ENCODE measurements at places on chromosomes 12 and 14. TPM values are rescaled to one million over a fixed set of nuclear protein-coding genes. Genes with fewer than 3 reads are reported as not detected.

Gene SPIC
- total RNA-seq, result not detected

Gene FICD
- 7.2 TPM for total RNA-seq

GRCh38 chr14:72129291-72129690 lies 197.1 kb downstream of the RGS6 start:
- no peak for DNase-seq

GRCh38 chr14:50865391-50866076 lies 6.3 kb upstream of the ABHD12B start:
- no peak for DNase-seq

DNA sequence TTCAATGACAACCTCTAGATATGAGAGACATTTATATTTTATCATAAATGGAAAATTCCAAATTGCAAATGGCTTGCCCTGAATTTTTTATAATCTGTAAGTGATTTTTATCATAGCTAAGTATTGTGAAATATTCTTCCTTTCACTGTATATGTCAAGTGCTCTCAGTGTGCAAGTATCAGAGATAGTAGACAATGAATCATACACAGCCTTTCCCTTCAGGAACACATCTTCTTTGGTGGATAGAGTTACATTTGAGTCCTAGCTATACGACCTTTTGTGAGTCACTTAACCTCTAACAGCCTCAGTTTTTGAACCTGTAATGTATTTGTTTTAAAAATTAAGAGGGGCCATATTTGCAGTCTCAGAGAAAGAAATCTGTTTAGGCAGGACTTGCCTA lies 350.7 kb upstream of the SEL1L start:
- DNase-seq, result no peak

- DNase-seq, result no peak
These were observed 717.5 kb downstream of the RERGL start for GRCh38 chr12:17372508-17372907.

- no peak for DNase-seq
These were observed 99.0 kb upstream of the SSTR1 start for GRCh38 chr14:38108681-38109080.

GRCh38 chr12:120646044-120646443 lies 5.6 kb downstream of the CABP1 start:
- no peak for DNase-seq

DNA sequence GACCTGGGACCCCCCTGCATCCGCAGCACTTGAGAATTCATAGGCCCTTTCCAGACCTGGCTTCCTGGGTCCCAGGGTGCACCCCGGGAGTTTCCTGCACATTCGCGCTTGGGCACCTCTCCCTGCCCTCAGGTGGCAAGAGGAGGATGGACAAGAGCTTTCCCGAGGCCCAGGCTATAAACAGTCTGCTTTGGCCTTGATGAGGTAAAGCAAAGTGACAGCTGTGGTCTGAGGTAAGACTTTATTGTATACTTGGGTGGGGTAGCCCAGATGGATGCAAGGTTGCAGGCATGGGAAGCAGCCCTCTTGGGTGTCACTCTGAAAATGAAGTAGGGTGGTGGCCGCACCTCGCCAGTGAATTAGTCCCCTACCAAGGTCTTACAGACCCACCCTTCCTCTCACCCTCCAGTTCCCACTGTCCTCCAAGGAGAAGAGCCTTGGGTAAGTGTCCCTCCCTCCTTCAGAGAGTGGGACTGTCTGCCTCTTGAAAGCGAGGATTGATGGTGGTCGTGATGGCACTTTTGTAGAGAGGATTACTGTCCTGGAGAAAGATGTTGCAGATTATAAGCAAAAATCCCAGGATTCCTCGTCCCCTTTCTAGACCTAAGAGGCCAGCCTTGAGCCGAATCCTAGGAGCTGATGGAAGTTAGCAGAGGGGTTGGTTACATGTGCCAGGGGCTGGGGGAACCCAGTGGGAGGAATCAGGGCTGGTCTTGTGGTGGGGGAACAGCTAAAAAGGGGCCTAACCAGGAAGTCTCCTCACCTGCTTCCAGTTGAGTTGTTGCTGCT lies 10.6 kb upstream of the CSAD start:
- DNase-seq, result no peak

DNA sequence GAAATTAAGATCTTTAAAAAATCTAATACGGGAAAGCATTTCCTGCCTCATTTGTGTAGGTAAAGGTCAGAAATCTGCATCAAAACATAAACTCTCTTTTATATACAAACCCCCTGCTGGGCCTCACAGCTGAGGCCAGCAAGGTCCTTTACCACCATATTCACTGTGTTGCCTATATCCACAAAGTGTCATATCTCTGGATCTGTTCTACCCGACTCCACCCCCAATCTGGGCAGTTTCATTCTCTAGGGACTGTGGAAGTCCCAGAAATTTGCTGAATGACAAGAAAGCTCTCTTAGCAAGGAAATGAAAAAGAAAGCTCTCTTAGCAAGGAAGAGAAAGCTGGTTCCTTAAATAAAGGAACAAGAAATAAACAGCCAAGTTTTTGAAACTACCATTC lies 301.7 kb downstream of the KCNH5 start:
- DNase-seq, result no peak

Gene MYF5
- not detected for total RNA-seq

Gene KRT81
- total RNA-seq, result 40.6 TPM

- DNase-seq, result no peak
These were observed 281.1 kb downstream of the ERC1 start for GRCh38 chr12:1272142-1272541.

Gene POMT2
- 19.8 TPM for total RNA-seq

DNA sequence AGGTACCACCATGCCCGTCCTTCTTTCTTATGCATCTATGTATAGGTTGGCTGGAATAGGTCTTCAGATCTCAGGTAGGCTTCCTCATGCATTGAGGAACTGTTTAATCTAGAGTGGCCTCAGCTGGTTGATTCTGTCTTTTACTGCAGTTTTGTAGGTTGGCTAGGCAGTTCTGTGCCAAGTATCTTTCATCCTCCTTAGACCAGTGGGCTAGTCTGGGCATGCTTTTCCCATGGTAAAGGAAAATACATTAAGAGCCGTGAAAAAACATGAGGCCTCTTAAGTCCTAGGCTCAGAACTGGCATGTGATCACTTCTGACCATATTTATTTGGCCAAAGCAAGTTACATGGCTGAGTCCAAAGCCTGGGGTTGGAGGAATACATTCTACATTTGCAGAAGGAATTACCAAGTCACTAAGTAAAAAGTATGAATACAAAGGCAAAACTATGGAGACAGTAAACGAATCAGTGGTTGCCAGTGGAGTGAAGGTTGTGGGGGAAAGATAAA lies 137.3 kb downstream of the WIF1 start:
- no peak for DNase-seq

GRCh38 chr12:28869197-28869596 lies 279.9 kb upstream of the FAR2 start:
- peak; percentile 44 for DNase-seq

- no peak for DNase-seq
These were observed at the start of gene FITM1 for GRCh38 chr14:24130380-24130716. Gene FITM1 (plus strand): TSS chr14:24130659. CDS start chr14:24131564, 905 bp downstream.

- DNase-seq, result no peak
These were observed 74.7 kb downstream of the TRIM9 start for GRCh38 chr14:51020024-51020710.

GRCh38 chr12:80939231-80939950 lies 1.7 kb upstream of the LIN7A start:
- DNase-seq, result peak; percentile 45

Gene AKAP3
- total RNA-seq, result 0.72 TPM

DNA sequence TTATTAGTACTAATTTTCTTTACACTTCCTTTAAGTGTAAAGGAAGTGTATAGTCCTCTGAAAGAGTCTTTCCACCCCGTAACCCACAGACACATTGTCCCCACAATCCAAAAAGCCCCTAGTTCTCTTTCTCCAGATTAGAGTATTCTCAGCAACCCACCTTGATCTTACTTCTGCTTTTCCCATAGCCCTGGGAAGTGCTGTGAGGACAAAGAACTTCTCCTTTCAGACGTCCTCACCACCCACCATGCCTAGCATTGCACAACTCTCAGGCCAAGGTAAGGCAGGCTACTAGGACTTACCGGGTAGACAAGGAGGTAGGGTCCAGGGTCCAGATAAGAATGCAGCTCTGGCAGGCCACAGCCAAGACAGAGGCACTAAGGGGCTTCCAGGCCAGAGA lies 7.4 kb downstream of the AAAS start:
- DNase-seq, result no peak

DNA sequence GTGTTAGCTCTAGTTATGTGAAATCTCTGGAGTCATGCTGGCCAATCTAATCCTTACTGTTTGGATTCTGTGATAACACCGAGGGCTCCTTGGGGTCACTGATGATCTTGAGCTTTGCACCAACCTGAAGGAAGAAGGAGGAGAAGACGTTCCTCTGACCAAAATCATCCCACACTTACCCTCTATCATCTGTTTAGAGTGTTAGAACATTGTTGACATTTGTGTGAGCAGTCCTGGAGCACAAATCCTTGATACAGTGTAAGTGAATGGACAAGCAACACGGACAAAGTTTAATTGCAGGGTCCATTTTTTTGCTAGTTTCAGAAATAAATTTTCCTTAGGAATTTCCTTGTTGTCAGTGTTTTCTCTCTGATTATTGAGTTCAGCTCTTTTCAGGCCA lies 181.7 kb downstream of the AKAP6 start:
- DNase-seq, result no peak

DNA sequence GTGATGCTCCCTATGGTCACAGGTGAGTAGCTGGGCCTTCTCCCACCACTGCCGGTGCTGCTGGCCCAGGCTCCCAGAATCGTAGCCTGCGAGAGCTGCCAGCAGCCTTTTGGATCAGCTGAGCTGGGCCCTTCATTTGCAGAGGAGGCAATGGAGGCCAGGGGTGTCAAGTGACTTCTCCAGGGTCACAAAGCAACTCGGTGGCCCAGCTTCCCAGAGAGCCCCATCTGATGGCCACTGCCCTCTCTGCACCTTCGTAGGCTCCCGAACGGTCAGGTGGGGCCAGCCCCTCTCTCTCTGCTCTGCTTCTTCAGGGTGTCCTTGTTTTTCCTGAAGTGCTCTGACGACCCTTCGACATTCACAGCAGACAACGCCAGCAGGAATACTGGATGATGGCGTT lies 4.6 kb downstream of the KRT80 start:
- no peak for DNase-seq

- no peak for DNase-seq
These were observed 19.9 kb downstream of the ZNF605 start for GRCh38 chr12:132936163-132936562.
